Fibroblast of lung (primary cell): ENCODE measurements at places on chromosomes 6 and 20. TPM values are rescaled to one million over a fixed set of nuclear protein-coding genes. Genes with fewer than 3 reads are reported as not detected.

DNA sequence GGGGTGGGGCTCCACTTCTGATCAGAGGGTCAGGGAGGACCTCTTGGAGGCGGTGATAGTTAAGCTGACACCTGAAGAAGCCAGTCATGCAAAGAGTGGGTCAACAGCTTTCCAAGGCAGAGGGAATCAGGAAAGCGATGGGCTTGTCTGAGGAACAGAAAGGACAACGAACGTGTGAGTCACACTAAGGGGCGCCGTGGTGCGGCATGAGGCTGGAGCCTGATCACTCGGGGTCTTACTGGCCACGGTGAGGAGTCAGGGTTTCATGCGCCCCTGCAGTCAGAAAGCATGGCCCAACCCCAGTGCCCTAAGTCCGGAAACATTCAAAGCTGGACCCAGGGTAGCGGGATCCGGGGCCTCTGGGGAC lies 50.6 kb upstream of the SLC32A1 start:
- peak; percentile 13 for DNase-seq

The GSTA2 gene
- not detected in 2 replicates for polyA plus RNA-seq

The KDM1B gene
- 12.0 and 14.9 TPM in 2 replicates for polyA plus RNA-seq

DNA sequence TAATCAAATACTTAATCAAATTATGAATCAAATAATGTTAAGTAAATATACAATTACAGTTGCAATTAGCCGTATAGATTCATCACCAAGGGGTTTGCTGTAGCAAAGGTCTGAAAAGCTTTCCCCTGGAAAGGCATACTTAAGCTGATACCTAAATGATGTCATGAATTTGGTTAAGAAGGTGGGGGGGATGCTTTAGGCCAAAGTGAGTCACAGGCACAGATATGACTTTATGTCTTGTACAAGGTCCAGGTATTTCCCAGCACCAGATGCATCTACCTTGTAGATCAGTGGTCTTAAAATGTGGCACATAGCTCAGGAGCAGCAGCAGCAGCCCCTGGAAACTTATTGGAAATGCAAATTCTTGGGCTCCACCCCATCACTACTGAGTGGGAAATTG lies 557.3 kb upstream of the CDH4 start:
- DNase-seq = peak; percentile 5

DNA sequence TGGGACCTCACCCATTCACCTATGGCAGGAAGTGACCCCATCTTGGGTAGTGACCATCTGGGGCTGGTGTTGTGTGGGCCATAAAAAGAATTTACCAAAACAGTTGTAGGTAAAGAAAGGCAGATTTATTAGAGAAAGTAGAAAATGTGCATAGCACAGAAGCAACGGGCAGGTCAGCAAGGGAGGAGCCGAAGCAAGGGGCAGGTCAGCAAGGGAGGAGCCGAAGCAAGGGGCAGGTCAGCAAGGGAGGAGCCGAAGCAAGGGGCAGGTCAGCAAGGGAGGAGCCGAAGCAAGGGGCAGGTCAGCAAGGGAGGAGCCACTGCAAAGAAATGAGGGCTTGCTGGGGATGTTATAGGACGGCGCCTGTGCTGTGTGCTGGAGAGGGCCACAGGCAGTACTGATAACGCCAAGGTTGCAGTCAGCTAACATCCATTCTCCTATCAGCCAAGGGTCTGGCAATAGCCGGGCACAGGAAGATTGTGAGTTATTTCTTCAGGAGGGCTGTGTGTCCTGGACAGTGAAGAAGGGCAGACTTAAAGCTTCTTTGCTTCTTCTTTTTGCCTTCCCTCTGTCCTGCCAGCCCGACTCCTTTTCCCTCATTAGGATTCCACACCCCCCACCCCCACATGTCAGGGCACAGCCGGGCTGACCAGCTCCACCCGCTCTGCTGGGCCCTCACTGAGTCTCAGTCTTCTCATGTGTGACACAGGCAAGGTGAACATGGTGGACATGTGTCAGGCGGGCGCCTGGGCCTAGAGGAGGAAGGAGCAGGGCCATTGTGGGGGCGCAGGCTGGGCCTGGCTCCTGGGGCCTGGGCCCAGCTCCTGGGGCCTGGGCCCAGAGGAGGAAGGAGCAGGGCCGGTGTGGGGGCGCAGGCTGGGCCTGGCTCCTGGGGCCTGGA lies 31.6 kb upstream of the CHRNA4 start:
- no peak for DNase-seq

GRCh38 chr6:84665401-84665800 lies 99.0 kb downstream of the TBX18 start:
- DNase-seq = no peak

GRCh38 chr20:3398681-3399252 lies 8.7 kb downstream of the DNAAF9 start:
- peak; percentile 18 for DNase-seq

DNA sequence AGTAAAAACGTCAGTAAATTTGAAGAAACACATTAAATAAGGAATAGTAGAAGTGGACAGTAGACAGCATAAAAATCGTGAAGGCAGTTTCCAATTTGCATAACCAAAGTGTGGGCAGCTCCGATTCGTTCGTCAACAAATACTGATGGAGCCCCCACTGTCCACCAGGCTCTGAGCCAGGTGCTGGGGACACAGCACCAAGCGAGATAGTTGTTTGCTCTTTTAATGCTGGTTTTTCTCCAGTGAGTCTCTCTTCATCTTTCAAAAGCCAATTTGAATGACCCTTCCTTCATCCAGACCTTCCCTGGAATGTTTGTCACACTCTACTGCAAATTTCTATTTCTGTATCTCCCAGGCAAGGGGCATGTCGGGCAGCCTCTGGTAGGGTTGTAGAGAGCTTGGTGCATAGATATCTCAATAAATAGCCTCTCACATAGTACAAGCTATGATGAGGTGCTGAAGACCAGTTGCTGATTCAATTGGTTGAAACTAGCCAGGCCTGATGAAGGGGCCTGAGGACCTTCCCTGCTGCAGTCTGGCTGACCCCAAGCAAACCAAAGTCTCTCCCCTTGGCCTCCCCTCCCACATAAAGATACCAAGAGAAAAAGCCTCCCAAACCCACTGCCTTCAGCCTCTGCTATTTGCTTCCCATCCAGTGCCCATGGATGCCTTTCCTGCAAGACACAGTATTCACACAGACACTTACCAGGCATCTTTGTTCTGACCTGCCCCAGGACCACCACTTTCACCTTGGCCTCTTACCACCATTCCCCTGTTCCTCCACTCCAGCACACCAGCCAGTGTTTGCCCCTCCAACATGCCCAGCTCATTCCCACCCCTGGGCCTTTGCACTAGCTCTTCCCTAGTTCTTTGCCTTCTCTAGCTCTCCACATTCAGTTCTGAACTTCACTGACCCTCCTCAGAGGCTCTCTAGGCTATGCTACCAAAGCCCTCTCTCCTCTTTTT lies 125.2 kb downstream of the CEBPB start:
- DNase-seq = no peak

GRCh38 chr20:53345536-53346334 lies 247.9 kb downstream of the ZNF217 start:
- peak; percentile 32 for DNase-seq

GRCh38 chr6:21079468-21080048 lies 514.0 kb upstream of the SOX4 start:
- peak; percentile 79 for DNase-seq

DNA sequence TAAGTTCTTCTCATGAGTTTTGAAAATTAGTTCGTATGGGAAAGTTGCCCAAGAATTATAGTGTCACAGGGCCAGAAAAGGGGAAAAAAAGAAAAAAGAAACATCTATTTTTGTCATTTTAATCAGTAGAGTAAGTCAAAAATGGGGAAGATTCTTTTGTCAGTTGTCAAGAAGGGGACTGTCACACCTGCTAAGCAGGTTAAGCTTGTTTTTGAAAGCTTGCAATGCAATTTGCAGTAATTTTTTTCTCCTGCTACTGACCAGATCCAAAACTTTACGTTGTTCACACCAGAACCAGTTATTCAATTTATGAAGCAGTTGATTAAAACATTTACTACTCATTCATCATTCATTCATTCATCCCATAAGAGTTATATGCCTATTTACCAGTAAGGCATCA lies 171.4 kb downstream of the SOX4 start:
- no peak for DNase-seq

DNA sequence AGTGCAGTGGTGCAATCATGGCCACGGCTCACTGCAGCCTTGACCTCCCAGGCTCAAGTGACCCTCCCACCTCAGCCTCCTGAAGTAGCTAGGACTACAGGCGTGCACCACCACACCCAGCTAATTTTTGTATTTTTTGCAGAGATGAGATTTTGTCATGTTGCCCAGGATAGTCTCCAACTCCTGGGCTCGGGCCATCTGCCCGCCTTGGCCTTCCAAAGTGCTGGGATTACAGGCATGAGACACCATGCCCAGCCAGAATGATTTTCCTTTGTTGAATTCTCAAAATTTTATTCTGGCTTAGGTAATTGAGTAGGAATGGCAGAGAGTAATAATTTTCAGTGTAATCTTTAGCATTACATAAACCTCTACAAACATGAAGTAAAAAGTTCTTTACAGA lies 37.1 kb downstream of the SLC16A10 start:
- no peak for DNase-seq

- no peak for DNase-seq
Observed at GRCh38 chr6:79625746-79626145, 5.4 kb upstream of the SH3BGRL2 start.

DNA sequence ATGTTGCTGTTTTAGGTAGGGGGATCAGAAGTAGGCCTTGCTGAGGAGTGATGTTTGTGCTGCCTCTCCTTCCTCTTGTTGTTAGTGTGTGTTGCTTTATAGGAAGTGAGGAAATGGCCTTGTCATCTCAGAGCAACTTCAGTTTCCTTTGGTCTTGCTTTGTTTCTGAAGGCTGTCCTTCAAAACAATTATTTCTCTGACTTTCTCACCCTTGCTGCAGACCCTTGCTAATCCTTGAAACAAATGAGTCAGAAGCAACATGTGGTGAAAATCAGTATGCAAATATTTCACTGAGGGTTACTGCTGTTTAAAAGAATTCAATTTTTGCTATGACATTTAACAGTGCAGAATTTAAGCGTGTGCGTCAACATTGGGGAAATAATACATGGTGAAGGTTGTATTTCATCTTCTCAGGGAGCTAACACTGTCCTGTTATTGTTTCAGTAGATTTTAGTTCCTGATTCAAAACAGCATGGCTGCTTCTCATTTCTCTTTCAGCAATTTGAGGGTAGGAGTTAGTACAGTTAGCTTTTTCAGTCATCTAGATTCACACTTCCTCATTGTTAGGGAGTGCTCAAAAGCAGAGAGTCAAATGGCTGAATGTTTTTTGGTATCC lies 13.8 kb downstream of the RNF144B start:
- DNase-seq = peak; percentile 79

- no peak for DNase-seq
Observed at GRCh38 chr6:157575436-157576145, 194.6 kb downstream of the ZDHHC14 start.

The HLA-DRB5 gene
- not detected in 2 replicates for polyA plus RNA-seq

The BPIFB1 gene
- not detected in 2 replicates for polyA plus RNA-seq

- no peak for DNase-seq
Observed at GRCh38 chr6:44787254-44787834, 399.8 kb downstream of the CDC5L start.

DNA sequence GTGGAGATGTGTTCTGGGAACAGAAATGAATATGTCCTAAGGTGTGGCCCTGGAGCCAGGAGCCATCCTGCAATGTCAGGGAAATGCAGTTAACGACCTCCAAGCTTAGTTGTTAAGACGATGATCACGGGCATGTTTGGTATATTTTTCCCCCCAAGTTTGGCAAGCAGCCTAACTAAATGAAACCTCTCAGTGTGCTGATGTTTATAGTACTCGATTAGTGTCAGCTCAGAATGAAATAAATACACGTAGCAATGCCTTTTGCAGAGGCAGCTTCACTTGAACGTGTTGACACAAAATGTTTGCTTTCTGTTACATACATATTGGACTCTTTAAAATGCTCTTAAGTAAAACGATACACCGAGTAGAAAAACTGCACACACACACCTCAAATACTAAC lies 76.2 kb upstream of the OLIG3 start:
- no peak for DNase-seq

DNA sequence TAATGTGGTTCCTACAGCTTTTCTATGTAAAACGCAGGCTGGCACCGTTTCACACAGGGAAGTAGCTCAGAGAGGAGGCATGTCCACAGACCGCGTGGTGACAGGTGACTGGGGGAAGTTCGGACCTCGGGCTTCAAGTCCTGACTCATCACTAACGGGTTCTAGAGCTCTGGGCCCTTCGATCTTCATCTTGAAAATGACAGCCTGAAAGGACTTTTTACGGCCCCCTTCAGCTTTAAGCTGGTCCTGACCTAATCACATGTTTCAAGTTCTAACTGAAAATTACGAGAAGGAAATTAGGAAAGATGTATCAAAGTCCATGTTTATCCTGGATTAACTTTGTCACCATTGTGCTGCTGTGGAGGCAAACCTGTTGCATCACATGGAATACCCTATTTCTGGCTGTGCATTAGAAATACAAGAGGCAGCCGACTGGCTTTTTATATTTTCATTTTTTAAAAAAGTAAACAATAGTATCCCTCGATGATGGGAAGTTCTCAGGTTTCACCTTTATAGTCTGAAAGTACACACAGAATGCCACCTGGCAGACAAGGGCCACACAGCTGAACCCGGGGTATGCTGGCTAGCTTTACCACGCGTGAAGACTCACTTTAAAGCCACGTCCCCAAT lies 2.0 kb downstream of the MAN1A1 start:
- DNase-seq = peak; percentile 11
